ENCODE measurements at places on chromosomes 7 and 10.

DNA sequence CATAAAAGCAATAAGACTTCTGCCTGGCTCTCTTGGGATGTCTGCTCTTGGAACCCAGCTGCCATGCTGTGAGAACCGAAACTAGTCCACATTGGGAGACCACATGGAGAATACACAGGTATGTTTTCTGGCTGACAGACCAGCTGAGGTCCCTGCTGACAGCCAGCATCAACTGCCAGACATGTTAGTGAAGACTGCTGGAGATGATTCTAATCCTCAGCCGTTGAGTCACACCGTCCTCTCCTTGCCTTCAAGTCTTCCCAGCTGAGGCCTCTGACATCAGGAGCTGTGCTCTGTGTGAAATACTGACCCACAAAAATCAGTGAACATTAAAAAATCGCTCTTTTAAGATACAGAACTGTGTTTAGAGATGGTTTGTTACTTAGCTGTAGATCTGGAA is 36.9 kb upstream of the AGR2 start:
- DNase-seq, result no peak

GRCh38 chr10:77024461-77024860 is 613.1 kb downstream of the KCNMA1 start:
- no peak for DNase-seq

DNA sequence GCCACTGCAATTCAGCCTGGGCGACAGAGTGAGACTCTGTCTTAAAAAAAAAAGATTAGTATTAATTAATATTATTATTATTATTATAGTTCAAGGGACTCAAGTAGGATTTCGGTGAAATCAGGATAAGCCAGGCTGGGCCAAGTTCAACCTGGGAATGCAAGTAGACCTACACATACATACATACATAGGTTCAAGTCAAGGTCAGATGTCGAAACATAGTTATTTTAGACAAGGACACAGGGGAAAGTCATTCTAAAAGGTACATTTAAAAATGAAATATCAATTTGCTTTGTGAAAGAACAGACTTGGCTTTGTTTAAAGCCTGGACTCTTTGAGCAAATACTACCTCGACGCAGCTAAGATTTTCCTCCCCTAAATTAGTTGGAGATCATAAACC is 149.3 kb downstream of the RNF133 start:
- DNase-seq, result no peak

DNA sequence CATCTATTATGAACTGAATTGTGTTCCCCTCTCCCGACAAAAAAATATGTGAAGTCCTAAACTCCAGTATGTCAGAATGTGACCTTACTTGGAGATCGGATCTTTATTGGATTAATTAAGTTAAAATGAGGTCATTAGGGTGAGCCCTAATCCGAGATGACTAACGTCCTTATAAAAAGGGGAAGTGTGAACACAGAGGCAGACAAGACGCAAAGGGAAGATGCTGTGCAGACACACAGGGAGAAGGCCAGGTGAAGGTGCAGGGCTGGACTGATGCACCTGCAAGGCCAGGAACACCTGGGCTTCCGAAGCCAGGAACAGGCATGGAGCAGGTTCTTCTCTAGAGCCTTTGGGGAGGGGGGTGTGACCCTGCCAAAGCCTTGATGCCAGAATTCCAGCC is 187.8 kb downstream of the PARD3 start:
- DNase-seq, result no peak

- no peak for DNase-seq
Observed at GRCh38 chr10:127046975-127047877, 142.0 kb downstream of the DOCK1 start.

DNA sequence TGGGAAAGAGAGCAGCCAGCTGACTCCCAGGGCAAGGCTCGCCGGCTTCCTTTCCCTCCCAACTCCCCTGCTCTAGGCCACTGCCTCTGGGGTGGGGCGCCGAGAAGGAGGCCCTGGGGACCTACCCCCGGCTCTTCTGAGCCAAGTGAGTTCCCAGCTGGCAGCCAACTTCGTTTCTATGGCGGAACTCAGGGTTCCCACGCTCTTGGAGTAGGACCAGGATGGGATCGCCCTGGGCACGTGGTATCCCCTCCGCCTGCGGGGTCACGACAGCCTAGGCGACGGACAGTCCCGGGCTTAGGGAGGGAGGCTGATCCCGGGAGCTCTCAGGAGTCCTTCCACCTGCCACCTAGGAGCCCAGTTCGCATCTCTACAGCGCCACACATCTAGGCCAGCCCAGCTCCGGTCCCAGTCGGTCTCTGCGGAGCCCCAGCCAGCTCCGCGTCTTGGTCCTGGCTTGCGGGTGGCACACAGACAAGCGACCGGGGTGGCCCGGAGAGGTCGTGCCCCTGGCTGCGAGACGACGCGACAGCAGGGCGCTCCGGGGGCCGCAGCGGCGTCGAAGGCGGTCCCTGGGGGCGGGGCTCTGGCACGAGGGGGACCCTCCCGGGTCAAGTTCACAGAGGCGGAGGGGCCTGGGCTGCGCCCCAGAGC is 20.5 kb upstream of the GATA3 start:
- DNase-seq, result no peak

DNA sequence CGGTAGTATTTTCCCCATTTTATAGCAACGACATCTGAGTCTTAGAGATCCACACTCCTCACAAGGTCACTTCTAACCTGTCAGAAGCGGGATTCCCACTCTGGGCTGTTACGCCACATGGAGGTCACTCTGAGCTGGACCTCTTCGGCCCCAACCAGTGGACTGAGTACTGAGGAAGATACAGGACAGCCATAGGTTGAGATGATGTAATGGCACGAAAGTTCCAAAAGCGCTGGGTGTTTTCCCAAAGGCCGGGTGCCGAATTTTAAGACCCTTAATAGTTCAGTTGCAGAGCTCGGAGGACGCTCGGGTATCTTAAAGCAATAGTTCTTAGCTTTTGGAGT is 699 bp downstream of the GHITM start:
- DNase-seq, result peak; percentile 20

DNA sequence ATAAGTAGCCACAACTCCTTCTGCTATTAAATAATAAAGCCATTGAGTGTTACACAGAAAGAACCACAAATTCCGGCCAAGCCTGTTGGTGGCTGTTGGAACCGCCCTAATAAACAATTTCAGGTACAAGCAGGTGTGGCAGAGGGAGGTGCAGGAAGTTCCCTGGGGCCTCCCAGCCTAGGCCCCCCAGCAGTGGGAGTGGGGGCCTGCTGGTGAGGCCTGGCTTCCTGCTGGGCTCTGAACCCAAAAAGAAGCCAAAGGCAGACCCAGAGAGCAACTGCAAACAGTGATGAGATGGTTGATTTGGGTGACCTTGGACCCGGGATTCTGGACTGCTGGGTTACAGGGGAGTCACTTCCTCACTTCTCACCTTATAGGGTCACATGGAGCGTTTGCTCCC is 21.0 kb upstream of the LMTK2 start:
- DNase-seq, result no peak

GRCh38 chr7:96354881-96355280 is 33.0 kb upstream of the SLC25A13 start:
- no peak for DNase-seq

DNA sequence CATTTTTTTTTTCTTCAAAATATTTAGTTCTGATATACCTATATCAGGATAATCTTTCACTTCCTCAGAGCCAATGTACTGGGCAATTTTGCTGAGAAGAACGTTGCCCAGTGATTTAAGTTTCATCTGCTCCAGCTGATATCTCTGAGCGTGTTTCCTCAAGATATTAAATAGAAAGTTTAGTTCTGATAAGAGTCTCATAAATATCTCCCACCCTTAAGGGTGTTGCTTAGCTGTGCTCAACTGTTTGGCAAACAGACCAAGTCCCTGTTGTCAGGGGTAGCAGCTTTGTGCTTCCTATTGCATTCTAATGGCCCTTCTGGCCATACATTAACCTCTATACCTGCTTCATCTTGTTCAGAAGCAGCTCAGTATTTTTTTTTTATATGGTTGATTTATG is 84.7 kb upstream of the GPR141 start:
- DNase-seq, result no peak

DNA sequence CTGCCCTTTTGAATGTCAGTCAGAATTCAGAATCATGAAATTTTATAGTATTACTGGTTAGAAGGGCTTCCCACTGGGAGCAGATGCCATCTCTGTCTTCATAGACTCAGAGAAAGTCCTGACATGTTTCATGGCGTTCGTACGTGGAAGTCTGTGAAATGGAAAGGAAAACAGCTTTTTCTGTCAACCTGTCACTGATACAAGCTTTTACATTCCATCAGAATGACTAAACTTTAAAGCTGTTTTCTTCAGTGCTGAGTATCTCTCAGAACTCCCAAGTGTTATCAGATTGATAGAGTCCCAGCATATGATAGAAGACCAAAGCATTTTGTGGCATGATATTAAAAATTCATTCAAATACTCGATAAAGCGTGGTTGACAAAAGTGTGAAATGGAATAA is 726.7 kb upstream of the GALNT17 start:
- DNase-seq, result no peak

DNA sequence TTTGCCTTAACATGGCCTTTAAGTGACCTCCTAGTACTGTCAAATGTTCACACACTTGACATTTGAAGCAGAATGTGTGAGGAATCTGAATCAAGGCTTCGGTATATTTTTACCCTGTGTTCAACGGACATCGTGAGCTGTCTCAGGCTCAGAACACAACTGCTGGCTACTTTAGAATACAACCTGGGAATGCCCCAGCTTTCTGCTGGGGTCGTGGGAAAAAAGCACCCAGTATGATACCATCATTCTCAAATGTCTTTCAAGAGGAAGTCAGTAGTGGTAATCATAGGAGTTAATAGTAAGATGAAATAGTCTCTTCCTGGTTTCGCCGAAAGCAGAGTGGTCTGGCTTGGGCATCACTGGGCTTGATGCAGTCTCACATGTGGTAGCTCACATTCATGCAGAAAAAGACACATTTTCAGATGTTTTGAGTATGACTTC is 67.2 kb downstream of the CREB5 start:
- DNase-seq, result no peak

- DNase-seq, result no peak
Observed at GRCh38 chr10:14403359-14403758, 72.6 kb upstream of the FRMD4A start.

- peak; percentile 94 for DNase-seq
Observed at GRCh38 chr7:26166684-26167266, 14.8 kb downstream of the NFE2L3 start.

- DNase-seq, result no peak
Observed at GRCh38 chr7:67990003-67990402, 993.4 kb downstream of the TYW1 start.

- DNase-seq, result no peak
Observed at GRCh38 chr7:17131983-17132655, 166.3 kb upstream of the AHR start.

- DNase-seq, result peak; percentile 91
Observed at GRCh38 chr7:143892527-143893300, 9.3 kb downstream of the TCAF1 start.

GRCh38 chr10:17907641-17908040 is 44.1 kb upstream of the SLC39A12 start:
- DNase-seq, result no peak

DNA sequence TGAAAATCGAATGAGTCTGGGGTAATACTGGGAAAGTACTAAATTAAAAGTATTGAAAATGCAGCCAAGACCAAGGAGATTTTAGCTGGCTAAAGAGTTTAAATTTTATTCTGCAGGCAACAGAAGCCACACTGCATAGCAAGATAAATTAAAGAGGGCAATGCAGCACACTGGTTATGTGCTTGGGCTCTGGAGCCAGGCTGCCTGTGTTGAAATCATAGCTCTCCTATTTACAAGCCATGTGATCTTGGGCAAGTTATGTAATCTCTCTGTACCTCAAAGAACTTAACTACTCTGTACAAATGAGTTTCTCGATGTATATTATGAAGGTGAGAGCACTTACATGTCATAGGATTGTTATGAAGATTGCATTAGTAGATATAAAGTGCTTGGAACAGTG is 9.9 kb downstream of the SLC25A13 start:
- peak; percentile 62 for DNase-seq

DNA sequence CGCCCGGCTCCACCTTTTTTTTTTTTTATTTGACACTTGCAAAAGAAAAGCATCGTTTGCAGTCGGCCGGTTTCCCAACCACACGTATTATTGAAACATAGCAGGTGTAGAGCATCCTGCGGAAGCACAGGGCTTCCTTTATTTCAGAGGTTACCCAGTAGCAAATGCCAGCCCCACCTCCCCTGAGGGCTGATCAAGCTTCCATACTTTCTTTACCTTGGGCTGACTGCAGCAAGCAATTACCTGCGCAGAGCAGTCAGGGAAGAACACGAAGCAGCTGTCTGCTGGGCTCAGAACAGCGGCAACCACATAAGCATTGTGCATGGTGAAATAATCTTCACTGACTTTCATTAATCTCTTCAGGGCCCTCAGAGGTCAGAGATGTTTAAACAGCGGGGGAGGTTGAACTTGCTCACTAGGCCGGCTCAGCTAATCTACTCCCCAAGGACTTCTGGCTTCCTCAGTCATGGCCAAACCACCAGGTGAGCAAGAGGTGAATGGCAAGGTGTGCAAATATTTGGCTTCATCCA is 784.7 kb upstream of the AUTS2 start:
- DNase-seq, result no peak

DNA sequence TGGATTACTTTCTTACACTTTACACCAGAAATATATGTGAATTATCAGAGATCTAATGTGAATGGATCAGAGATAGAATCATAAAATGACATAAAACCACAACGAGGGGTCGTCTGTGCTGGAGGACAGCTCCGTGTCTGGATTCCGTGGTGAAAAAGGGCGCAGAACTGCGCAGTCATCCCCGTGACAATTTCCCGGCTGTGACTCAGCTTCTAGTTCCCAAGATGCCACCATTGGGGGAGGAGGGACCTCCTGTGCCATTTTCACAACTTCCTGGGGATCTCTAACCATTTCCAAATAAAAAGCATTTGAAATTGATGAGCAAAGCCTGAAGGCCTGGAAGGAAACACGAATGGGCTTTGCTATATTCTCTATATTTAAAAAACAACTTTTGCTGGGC is 72.1 kb downstream of the PDGFA start:
- no peak for DNase-seq

DNA sequence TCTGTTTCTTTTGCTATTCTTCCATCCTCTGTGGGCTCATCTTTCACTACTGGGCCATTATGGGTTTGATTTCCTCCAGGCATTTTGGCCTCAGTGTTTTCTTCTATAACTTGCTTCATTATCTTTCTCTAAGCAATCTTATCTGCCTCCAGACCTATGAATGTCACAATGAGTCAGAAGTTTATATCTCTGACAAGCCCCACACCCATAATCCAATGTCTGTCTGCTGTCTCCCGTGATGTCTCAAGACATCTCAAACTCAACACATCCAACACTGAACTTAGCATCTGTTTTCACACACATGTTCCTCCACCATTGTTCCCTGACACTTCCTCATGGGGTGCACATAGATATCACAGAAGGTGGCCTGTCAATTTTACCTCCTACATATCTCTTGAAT is 46.7 kb upstream of the RHOBTB1 start:
- DNase-seq, result no peak

- DNase-seq, result no peak
Observed at GRCh38 chr7:55158541-55159382, 139.9 kb downstream of the EGFR start.

GRCh38 chr10:1173091-1173490 is 116.9 kb downstream of the WDR37 start:
- no peak for DNase-seq

All from SK-MEL-5 (cell line).